ENCODE measurements at places on chromosomes 2 and 18.

DNA sequence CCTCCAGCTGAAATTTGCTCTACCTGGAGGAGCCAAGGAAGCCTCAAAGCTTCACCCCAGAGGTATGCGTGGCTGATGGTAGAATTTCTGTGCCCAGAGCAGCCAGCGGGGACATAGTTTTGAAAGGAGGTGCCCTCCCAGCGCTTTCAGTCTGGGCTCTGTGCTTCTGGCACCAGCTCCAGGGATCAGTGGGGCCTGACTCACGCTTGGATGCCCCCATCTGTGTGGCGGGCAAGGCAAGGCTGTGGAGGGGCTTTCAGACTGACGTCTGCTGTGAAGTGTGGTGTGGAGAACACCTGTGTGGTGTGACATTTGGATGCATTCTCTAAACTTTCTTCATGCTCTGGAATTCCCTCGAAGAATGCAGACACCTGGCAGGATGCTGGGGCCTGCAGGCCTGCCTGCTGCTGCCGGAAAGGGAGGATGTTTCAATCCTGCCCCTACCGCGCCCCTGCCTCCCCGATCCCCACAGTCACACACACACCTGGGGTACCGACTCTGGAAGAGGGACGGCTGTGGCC, 84.1 kb downstream of the CTIF start:
- DNase-seq = no peak

DNA sequence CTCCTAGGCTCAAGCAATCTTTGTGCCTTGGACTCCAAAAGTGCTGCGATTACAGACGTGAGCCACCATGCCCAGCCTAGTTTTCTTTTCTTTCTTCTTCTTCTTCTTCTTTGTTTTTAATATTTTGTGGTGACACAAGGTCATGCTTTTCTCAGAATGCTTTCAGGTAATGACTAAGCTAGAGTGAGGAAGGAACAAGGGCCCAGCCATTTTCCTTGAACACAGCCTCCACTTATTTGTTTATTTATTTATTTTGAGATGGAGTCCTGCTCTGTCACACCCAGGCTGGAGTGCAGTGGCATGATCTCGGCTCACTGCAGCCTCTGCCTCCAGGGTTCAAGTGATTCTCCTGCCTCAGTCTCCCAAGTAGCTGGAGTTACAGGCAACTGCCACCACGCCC, 74.3 kb upstream of the ST3GAL5 start:
- no peak for DNase-seq

DNA sequence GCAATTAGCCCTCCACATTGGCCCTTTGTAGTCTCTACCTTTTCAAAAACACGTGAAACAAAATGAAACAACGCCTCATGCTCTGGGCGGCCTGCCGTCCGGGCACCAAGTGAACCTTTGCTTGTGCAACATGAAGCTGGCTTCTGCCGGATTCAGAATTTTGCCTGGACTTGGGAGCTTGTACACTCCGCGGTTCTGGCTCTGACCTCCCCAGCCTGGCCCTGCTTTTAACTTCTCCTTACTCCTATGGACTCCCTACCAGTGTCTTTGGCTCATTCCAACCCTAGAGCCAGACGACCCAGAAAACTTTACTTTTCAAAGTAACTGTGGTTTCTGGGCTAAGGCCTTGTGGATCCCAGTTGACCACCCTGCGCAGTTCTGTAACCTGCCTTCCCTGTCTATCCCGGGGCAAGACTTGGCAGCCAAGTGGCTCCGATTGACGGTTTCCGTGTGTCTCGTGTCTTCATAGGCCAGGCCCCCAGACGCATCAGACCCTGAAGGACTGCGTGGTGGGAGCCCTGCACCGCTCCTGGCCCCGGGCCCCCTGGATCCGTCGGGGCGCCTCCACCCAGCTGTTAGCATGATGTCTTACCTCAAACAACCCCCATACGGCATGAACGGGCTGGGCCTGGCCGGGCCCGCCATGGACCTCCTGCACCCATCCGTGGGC, 1.9 kb downstream of the OTX1 start:
- DNase-seq = no peak

- DNase-seq = no peak
Measured at GRCh38 chr18:62399276-62399675, 74.2 kb downstream of the TNFRSF11A start.

DNA sequence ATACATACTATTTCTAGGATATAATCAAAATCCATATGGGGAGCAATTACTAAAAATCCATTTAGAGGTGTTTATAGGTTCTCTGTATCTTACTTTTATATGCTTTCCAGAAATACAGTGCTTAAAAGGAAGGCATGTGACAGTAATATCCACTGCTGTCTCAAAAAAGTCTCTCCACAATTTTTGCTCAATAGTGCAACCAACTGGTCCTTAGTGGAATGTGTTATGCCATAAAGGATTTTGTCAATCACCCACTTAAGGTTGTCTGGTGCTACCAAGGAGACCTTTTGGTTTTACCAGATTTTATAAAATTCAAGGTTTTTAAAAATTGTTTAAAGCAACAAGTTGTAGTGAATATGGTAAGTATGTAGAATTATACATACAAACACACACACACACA, 328.5 kb upstream of the DSEL start:
- no peak for DNase-seq

DNA sequence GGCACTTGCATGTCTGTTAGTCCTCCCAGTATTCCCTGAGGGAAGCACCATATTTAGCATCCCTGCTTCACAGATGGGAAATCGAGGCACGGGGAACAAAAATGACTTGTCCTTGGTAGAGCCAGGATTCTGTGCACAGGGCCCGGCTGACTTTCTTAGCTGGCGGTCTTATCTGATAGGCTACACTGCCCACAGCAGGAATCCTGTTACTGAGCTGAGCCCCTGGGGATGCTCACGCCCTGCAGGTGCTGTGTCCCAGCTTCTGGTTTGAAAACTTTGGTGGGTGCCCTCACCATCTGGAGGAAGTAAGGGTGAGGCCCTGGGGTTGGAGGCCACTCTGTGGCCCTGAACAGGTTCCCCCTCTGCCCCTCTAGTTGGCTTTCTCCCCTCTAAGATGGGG, 68.4 kb upstream of the MCFD2 start:
- DNase-seq = no peak

- DNase-seq = no peak
Measured at GRCh38 chr2:131056932-131057287, 36.4 kb downstream of the FAM168B start.

- no peak for DNase-seq
Measured at GRCh38 chr2:84861539-84861938, 19.3 kb downstream of the TRABD2A start.

DNA sequence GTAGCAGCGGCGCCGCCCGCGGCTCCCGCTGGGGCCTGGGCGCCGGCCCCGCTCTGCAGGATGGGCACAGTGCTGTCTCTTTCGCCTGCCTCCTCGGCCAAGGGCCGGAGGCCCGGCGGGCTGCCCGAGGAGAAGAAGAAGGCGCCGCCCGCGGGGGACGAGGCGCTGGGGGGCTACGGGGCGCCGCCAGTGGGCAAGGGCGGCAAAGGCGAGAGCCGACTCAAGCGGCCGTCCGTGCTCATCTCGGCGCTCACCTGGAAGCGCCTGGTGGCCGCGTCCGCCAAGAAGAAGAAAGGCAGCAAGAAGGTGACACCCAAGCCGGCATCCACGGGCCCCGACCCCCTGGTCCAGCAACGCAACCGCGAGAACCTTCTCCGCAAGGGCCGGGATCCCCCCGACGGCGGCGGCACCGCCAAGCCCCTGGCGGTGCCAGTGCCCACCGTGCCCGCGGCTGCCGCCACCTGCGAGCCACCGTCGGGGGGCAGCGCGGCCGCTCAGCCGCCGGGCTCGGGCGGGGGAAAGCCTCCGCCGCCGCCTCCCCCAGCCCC, 369 bp downstream of the CDK5R2 start:
- DNase-seq = no peak

DNA sequence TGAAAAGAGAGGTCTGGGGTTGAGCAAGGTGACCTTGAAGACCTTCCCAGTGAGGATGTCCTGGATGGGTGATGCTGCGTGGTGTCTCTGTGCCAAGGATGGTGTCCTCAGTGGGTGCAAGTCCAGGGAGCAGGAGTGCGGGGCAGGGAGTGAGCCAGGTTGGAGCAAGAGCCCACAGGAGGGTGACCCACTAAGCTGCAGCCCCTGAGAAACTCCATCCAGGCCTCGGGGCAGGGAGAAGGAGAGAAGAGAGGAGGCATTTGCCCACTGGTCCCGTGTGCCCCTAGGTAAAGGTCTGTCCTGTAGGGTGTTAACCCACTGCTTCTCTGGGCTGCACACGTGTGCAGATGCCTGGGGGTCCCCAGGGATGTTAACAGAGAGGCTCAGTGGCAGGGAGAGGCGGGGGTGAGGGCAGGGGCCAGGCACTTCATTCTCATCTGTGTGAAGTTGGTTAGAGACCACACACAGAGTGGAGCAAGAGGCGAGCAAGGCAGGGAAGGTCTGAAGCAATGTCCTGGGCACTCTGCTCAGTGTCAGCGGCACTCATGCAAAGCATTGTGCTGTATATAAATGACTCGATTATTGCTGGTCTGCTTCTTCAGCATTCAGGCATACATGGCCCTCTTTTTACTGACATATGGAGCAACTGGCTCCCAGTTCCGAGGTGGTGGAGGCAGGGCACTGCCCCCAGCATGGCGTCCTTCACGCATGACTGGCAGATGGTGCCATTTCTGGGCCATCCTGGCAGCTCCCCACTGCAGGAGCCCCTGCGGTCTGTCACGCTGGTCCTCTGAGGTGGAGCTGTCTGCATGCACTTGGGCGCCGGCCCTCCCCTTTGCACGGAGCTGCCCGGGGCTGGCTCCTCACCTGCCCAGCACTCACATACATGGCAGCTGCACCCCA, 117.2 kb upstream of the HS6ST1 start:
- no peak for DNase-seq

DNA sequence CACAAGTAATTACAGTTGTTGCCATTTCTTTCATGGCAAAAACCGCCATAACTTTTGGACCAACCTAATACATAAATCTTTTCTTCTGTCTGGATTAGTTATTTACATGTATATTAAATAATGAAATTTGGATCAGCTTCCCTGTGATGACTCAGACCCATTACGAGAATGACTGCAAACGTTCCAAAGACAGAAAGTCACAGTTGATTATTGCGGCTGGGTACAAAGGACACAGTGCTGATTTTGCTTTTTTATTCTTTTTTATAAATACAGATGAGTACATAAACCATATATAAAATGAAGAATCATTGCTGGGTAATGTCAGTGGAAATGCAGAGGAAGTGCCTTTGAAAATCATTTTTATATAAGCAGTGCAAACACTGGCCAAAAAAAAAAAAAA, 126.2 kb downstream of the TWIST2 start:
- DNase-seq = no peak

GRCh38 chr2:109727929-109728447, 66.1 kb upstream of the RGPD5 start:
- no peak for DNase-seq

DNA sequence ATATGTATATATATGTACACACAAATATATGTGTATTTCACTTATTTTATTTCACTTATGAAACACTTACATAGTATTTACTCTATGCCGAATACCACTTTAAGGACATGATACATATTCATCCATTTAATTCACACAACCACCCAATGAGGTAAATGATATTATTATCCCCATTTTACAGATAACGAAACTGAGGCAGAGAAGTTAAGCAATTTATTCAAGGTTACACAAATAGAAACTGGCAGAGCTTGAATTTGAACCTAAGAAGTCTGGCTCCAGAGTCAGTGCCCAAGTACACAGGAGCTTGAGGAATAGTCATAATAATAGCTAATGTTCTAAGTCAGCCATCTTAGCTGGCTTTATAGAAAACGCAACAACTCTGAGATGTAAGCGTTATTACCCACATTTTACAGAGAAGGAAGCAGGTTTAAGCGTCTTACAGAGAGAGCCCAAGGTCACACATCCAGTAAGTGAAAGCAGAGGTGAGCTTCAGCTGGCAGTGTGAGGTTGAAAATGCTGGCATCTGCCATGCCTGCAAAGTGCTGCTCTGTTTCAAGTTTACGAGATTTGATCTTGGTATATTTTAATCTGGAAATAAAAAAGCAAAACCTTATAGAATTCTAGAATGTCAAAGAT, 326.9 kb downstream of the LPIN1 start:
- DNase-seq = no peak

- DNase-seq = no peak
Measured at GRCh38 chr2:85769236-85769982, 15.6 kb downstream of the ATOH8 start.

DNA sequence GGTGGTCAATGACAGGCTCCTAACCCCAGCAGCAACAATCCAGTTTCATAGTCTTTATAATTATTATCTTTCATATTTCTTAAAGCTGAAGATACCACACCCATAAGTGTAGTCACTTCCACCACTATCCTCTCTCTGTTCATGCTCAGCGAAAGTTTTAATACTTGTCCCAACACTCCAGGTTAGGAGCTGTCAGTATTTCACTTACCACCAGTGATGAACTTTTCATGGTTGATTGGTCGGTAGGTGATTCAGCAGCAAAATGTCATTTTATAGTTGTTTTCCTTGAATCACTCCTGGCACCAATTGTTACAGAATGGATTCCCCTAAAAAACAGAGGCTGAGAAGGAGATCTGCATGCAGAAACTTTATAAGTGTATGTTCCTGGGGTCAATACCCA, 324.9 kb downstream of the CCDC85A start:
- DNase-seq = no peak

- DNase-seq = no peak
Measured at GRCh38 chr18:2884706-2885285, 38.0 kb downstream of the EMILIN2 start.

DNA sequence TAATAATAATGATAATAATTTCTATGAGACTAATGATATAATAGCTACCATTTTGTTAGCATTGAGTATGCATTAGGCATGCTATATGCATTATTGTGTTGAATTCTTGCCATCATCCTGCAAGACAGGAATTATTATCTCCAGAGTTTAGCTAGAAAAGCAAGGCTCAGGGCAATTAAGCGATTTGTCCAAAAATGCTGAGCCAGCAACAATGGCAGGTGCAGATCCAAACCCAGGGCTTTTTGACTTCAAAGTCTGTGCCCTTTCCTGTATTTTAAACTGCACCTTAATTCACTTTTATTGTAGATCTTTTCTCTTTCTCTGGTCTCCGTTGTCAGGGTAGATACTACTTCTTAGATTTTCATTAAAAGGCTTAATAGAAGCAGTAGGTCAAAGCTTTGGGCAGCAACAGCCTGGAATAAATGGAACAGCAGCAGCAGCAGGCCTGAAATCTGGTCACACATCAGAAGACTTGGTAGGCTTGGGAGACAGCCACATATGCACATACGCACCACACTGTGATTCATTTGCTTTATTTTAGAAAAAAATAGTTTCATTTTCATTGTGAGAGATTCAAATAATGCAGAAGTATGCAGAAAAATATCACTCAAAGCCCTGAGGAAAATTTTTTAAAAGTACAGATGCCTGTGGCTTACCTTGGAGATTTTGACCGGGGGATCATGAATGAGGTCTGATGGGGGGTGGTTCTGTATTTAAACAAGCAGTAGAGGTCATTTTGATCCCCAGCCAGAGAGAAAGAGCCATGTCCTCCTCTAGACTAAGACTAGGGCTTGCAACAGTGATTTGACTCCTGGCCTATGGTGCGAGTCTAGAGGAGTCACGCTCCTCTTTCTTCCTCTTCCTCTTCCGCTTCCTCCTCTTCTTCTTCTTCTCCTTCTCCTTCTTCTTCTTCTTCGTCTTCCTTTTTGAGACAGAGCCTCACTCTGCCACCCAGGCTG, 455.7 kb downstream of the TSN start:
- DNase-seq = no peak

- DNase-seq = no peak
Measured at GRCh38 chr2:166335284-166335683, 40.5 kb downstream of the SCN9A start.

Data from T-helper 2 cell (primary cell).